T follicular helper cell (primary cell): ENCODE measurements at places on chromosomes 4 and X.

DNA sequence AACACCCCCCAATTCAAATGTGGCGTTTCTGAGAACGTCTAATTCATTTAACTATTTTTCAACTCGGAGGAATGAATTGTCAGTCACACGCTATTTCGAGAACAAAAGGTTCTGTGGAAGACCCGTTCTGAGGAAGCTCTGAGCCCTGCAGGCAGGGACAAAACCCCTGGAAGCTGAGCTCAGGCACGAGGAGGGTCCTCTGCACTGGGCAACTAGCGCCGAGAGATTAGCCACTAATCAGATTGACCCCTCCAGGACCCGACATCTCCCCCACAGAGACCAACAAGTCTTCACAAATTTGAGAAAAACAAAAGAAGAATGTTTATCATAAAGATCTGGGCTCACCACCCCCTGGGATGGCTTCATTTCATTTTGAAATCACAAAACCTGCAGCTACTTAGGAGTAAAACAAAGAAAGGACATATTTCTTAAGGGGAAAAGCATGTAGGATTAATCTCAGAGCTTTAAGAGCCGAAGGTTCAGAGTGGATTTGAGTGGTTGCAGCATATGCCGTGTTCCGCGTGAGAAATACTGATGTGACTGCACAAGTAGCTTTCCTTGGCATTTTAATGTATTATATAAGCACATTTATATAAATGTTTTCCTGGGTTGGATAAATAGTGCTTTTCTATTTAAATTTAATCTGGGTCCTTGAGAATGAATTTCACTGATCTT, 41.8 kb downstream of the ADRA2C start:
- DNase-seq = no peak

DNA sequence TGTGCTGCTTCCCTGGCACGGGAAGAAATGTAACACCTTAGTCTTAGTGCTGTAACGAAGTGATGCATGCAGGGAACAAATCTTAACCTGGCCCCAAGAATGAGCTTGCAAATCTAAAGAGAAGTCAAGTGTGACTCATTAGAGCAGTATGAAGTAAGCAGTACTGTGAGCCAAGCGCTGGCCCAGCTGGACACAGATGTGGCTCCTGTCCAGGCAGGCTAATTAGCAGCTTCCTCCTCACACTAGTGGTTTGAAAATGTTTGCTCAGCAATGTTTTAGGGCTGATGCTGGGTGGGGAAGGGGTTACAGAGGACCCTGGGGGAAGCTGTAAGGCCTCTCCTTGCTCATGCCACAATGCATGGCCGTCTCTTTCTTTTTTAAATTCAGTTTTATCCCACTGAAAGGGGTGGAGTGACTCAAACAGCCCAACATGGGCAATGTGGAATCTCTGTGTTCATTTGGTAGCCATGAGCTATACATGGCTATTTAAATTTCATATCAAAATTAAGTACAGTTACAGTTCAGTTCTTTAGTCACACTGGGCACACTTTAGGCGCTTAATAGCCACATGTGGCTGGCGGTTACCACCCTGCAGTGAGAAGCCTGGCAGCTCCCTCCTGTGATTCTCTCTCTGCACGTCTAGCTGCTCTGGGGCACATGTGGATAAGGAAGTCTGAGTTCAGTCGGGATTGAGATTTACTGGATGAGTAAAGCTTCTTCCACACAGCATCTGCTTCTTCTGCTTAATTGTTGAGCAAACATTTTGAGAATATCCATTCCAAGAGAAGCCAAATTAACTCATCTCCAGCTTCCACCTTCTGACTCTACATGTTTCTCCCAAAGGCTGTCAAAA, 48.8 kb downstream of the MAP7D2 start:
- no peak for DNase-seq

GRCh38 chr4:24278693-24279092, 305.7 kb downstream of the DHX15 start:
- no peak for DNase-seq

- no peak for DNase-seq
These were observed 20.0 kb upstream of the CAMK2D start for GRCh38 chr4:113781439-113782040.

DNA sequence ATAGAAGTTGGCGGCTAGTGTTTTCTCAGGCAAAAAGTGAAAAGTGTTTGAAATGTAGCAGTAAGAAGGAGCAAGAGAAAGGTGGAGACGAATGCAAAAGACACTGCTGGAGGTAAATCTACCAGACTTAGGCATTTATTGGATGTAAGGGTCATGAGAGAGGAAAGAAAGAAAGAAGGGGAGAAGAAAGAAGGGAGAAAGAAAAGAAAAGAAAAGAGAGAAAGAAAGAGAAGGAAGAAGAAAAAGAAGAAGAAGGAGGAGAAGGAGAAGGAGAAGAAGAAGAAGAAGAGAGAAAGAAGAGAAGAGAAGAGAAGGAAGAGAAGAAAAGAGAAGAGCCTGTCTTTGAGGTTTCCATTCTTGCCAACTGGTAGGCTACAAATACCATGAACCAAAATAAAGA, 31.2 kb downstream of the OPHN1 start:
- DNase-seq = no peak

DNA sequence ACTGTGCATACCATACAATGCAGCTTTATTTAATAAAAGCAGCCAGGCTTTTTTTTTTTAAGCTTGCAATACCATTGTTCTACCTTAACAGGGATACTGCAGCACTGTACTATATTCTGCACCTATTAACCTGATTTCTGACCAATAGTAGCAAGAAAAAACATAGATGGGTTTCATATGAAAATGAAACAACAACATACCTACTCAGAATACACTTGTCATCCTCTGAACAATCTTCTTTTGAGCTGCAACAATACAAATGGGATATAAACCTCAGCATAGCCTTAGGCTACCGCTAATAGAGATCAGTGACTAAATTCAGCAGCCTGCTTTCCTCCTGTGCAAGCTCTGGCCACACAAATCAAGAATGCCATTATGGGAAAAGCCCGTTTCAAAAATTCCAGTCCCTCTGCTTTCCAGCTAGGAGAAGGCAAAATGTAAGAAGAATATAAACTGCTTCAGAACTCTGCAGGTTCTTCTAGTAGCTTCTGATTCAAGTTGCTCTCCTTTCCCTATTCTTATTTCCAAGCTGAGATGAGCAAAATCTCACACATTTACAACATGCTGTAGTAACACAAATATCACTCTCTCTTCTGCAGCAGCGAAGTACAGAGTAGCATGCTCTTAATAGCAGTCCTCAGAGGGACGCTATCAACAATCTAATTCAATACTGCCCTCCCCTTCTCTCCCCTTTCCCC, 143.4 kb downstream of the KLHL13 start:
- DNase-seq = no peak

GRCh38 chr4:118173126-118173525, 138.8 kb downstream of the NDST3 start:
- no peak for DNase-seq

- no peak for DNase-seq
These were observed 9.4 kb downstream of the IL15 start for GRCh38 chr4:141645611-141646340.

DNA sequence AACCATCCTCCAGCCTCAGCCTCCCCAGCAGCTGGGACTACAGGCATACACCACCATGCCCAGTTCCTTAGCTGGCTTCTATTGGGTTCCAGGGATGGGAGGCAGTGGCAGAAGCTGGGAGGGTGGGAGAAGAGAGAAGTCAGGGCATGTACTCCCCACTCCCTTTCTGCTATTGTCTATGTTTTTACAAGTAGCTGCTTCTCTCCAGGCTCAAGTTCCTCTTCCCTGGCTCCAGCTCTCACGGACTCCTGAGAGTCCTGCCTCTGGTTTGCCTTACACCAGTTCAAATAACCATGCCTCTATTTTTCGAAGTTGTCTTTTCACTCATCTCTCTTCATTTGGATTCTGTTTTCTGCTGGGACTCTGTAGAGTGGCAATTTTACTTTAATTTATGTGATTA, 2.9 kb downstream of the TBC1D9 start:
- DNase-seq = no peak

- no peak for DNase-seq
These were observed 630.4 kb upstream of the BOD1L1 start for GRCh38 chr4:14257903-14258302.

DNA sequence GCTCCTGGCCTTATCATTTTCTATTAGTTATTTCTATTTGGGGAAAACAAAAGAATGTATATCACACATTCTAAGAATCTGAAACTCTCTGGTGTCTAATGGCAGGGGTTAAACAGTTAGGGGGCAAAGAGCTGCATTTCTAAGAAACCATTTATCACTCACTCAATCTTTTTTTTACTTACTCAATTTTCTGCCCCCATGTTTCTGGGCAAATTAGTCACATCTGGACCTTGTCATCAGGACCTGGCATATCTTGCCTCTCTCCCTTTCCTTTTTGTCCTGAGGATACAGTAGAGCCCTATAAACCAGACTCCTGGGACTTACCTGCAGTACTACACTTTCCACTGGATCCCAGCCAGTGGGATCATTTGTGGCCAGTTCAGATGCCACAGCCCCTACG, 89.1 kb downstream of the ANXA3 start:
- DNase-seq = no peak

DNA sequence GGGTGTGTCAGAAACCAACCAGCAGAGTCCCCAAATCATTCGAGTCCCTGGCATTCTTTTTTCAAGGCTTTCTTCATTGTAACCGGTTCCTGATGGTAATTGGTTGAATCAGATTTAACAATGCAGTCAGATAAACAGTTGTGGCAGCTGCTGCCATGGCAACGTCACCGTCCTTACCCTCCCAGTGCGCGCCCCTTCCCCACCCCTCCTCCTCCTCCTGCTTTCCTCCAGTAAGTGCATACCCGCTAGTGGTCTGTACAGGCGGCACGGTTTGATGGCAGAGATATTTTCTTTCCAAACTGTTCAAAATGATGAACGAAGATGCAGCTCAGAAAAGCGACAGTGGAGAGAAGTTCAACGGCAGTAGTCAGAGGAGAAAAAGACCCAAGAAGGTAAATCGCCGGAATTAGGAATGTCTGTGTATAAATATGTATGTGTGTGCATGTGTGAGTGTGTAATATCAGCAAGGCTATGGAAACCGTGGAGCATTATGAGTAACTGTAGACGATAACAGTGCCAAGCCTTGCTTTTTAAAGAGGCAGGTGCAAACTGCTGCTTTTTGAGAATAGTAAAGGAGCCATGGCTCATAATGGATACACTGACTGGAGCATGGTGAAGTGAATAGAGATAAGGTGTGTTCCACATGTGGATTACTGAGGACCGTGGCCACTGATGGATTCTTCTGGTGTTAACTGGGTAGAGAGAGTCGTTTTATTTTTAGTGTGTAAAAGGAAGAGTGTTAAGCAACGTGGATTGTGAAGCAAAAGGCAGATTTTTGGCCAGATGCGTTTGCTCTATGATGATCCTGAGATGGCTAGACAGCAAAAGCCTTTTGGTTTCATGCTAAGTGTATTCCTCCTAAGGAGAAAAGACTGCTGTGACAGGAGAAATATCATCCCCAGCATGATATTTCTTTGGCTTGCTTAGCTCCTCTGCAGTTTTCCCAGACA, at the start of gene ANK2:
Gene ANK2, plus strand, starts transcription at position 233 of the 950 bp plus-strand sequence. Its CDS starts 76 bp downstream, at position 309.
- no peak for DNase-seq

GRCh38 chr4:97867557-97868091, 275.7 kb downstream of the STPG2 start:
- no peak for DNase-seq

DNA sequence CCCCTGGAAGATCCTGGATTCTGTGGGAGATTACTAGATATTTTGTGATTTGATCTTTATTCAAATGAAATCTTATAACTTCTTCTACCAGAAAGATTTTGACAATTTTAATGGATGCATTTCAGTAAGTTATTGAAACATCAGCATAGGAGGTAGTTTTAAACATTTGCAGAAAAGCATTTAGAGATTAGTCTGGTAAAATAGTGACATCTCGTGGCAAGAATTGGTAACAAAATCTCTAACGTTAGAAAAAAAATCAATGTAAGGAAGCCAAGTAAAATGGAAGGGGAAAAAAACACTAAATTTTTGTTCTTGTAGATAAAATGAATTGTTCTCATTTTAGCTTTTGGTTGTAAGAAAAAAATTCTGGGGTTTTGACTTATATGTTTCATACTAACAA, 73.3 kb downstream of the TASL start:
- no peak for DNase-seq

DNA sequence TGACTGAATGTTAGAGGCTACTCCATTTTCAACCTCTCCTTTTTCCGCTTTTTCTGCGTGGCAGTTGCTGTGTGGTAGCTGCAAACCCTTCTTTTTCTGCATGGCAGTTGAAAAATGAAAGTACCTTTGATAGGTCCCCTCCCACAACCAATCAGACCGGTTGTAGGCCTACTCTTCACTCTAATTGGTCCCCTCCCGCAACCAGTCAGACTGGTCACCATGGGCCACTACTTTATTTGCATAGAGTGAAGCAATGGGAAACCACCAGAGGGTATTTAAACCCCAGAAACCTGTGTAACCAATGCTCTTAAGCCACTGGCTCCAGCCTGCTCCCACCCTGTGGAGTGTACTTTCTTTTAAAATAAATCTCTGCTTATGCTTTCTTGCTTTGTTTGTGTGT, 877.8 kb downstream of the FAM133A start:
- DNase-seq = no peak

- DNase-seq = no peak
These were observed 148.7 kb upstream of the PTCHD1 start for GRCh38 chrX:23185951-23186350.

DNA sequence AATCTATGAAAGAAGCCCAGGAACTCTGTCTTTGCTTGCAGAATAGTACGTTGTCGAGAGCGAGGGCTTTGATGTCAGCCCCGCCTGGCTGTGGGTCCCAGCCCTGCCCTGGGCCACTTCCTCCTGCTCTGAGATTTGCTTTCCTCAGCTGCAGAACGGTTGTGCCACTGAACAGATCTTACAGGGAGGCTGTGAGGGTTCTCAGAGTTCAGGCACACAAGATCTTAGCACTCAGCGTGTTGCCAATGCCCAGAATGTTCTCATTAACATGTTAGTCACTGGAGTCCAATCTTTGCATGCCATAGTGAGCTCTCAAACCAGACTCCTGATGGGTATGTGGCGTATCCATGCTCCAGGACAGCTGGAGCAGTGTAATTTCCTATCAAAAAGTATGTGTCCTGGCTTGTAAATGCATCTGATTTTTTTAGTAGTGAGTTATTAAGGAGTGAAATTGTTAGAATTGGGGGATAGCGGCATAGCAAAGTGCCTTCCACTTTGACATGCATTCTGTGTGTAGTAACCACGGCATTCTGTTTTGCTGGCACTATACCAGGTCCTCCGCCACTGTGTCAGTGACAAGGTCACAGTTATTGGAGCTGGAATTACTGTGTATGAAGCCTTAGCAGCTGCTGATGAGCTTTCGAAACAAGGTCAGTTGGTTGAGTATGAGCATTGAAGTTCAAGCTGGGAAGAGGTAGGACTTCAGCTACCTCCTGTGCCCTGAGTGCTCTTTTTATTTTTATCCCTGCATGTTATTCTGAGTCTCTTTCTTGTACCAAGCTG, 31.6 kb downstream of the TKTL1 start:
- no peak for DNase-seq

GRCh38 chr4:154399259-154399974, 92.2 kb downstream of the DCHS2 start:
- DNase-seq = no peak

- DNase-seq = no peak
These were observed at the start of gene DCAF12L1 for GRCh38 chrX:126552313-126553022. DCAF12L1 (minus strand) TSS chrX:126552814; CDS start chrX:126552608, 206 bp downstream.

DNA sequence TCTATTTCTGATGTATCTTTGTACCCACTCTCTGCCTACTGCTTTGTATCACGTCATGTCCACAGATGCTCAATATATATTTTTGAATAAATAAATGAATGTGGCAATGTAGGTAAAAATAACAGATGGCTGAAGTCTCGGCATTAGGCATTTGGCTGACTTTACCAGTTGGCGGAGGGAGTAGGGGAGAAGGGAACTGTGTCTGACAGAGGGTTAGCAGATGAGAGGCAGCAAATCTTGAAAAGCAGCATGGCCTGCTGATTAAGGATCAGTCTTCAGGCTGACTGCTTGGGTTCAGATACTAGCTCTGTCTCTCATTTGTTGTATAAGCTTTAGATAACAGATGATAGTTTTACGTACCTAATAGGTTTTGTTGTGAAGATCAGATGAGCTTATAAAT, 31.9 kb upstream of the RASGEF1B start:
- DNase-seq = no peak
